ENCODE measurements at places on chromosomes 7 and 10. TPM values are rescaled to one million over a fixed set of nuclear protein-coding genes. Genes with fewer than 3 reads are reported as not detected.

ARHGEF35 gene
- total RNA-seq: 4.6 TPM

PKD2L1 gene
- total RNA-seq: 1.1 TPM

SLC39A12 gene
- 0.27 TPM for total RNA-seq

ZNF33A gene
- total RNA-seq: 31.6 TPM

EVX1 gene
- not detected for total RNA-seq

DGKB gene
- 0.96 TPM for total RNA-seq

CCDC3 gene
- 166 TPM for total RNA-seq

LBX1 gene
- total RNA-seq: not detected

CALML3 gene
- not detected for total RNA-seq

MRC1 gene
- 73.9 TPM for total RNA-seq

SPDYE6 gene
- total RNA-seq: not detected

DNA2 gene
- total RNA-seq: 3.9 TPM

NUTM2B gene
- 0.42 TPM for total RNA-seq

GRCh38 chr10:98285416-98285815, 17.4 kb upstream of the LOXL4 start:
- DNase-seq: no peak

DNA sequence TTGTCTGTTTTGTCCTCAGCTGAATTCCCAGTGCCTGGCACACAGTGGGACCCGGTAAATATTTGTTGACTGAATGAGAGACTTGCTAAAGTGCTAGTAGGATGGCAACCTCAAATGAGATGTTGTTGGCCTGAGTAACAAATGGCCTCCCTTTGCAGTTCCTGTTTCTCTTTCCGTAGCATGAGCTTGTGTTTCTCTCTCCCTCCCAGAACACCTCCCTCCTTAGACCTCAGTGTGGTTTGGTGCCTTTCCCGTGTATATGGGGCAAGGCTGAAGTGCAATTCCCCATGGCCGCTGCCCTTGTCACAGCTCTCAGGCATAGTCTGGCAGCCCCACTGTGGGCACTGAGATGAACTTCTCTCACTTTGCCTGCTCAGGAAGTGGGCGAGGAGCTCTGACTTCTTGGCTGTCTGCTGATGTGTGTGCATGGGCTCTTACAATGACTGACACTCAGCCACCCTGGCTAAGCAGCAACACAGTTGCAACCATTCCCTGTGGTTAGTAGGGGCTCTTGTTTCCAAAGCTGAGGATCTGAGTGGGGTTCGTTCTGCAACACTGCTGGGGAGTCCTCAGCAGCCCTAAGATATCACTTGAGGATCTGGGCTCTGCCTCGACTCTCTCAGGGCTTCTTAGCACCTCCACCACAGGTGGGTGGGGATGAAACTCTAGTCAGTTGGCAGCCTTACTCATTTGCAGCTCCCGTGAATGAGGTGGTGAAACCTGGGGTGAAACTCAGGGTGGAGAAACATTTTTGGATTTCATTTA, 136.1 kb downstream of the ICA1 start:
- DNase-seq: no peak

DNA sequence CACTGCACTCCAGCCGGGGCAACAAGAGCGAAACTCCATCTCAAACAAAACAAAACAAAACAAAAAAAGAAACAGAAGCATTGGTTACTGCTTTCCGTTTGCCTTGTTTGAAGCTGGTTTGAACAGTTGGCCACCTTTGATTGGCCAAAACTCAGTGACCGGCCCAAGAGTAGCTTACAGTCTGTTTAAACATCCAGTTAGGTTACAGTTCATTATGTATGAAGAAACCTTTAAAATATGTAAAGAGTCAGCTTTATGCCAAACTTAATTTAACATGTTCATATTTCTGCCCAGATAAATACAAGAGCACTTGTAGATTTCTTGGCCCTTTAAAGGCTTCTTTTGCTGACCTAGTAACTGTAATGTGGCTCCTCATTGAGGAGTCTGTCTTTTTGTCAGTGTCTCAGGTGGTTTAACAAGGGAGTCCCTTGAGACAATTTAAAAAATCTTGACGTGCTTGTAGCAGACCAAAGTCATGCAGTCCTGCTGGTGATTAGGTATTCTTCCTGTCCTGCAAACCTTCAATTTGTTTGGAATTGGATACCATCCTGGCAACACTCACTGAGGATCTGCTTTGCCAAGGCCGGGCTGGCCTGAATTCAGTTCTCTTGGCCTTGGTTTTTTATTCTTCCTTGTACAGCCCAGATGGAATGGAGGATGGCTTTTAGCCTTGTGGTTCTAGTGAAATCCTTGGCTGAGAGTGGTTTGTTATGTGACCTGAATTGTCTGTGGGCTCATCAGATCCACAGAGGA, 128.9 kb downstream of the PLXDC2 start:
- DNase-seq: no peak

DNA sequence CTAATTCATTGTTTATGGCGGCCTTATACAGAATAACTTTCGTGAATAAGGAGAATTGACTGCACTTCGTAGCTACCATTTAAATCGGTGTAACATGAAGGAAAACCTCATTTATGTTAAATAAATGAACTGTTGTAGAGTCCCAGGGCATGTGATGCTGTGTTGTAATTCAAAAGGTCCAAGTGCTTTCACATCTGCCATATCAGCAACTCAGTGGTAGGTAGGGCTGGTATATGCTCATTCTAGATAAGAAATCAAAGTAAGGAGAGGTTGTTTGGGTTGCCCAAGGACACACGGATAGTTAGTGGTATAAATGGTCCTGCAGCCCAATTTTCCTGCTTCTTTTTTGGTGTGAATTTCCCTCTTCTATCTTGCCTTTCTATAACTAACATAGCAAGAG, 15.8 kb downstream of the BBS9 start:
- DNase-seq: no peak

GRCh38 chr10:117945651-117946050, 101.1 kb downstream of the RAB11FIP2 start:
- no peak for DNase-seq

DNA sequence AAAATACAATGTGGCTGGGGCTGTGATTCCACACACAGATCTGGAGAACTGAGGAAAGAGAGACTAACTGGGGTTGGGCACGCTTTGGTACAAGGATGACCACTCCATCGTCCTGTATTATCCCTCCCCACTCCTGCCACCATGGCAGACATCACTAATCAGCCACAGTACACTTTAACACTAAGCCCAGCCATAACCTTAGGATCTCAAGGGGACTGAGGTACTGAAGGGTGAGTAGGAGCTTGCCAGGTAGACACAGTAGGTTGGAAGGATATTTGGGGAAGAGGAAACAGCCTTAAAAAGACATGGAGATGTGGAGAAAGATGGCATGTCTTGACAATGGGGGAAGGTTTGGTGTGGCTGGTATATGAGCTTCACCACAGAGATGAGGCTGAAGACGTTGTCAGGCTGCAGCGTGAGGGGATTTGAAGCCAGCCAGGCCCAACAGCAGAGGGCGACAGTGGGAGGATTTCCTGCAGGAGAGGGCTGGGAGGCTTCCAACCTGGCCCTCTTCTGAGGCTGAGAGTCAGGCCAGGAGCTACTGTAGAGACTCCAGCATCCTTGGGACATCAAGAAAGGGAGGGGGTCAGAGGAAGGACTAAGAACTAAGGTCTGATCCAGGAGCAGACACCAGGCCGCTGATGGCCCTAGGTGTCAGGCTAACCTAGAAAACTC, 58.6 kb upstream of the COL13A1 start:
- DNase-seq: no peak

DNA sequence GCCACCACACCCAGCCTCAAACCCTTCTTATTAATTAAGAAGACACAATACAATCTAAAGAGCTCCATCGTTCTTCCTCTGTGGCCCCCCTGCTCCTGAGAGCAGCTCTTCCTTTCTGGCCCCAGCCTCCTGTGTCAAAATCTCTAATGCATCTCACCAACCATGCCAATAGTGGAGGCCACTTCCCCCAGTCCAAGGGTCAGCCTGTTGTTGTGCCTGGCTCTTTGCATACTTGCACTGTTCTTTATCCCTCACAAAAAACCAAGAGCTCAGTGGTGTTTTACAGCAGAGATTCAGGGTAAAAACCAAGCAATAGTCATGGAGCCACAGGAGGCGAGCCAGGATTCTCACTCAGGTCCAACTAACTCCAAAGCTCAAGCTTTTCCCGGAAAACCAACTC, 190.2 kb downstream of the GFRA1 start:
- DNase-seq: no peak

DNA sequence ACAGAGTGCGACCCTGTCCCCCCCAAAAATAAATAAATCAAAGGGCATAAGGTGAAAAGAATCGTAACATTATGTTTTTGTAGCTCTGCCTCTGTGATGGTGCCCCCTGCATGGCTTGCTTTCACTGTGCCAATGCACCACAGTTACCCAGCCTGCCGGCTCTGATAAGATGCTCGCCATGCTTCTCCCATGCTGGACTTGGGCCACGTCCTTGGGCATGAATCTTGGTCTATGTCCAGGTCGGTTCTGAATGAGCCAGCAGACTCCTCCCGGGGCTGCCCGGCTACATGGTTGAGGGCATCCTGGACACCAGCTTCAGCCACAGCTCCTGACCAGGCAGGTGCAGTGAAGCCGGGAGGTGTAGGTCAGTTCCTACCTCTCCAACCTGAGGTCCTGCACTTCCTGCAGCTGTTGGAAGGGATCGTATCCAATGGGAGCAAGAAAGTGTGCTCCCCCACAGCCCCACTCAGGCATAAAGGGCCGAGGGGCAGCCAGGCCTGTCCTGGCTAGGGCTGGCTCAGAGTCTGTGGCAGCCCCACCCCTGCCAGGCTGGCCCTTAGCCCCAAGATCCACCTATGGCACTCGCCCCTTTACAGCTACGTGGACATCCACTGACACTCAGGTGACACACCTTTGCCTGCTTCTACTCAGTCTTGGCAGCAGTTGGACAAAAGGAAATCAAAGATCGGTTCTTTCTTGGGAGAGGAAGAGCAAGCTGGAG, 34.1 kb downstream of the CHST3 start:
- no peak for DNase-seq

- peak; percentile 87 for DNase-seq
Observed at GRCh38 chr7:44638611-44639557, 32.5 kb downstream of the OGDH start.

DNA sequence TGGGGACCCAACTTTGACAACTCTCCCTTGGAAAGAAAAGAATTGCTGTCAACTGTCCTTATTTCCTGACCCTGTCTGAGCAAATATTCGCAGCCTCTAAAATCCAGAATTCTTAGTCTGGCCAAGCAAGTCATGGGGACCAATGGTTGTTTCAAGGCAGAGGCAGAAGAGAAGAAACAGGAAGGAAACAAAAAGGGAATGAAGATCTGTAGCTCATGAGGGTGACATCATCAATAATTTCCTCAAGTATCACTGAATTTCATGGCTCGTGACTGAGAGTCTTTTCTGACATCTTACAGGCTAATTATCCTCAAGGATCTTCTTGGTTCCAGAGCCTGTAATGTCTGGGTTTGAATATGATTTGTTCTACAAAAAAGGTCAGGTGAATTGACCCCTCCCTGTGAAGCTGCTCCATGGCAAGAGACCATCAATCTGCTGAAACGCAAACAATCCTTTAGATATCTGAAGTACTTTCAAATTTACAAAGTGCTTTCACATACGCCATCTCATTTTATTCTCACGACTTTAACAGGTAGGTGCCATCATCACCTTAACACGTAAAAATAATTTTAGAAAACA, 5.8 kb downstream of the CDK6 start:
- DNase-seq: no peak

DNA sequence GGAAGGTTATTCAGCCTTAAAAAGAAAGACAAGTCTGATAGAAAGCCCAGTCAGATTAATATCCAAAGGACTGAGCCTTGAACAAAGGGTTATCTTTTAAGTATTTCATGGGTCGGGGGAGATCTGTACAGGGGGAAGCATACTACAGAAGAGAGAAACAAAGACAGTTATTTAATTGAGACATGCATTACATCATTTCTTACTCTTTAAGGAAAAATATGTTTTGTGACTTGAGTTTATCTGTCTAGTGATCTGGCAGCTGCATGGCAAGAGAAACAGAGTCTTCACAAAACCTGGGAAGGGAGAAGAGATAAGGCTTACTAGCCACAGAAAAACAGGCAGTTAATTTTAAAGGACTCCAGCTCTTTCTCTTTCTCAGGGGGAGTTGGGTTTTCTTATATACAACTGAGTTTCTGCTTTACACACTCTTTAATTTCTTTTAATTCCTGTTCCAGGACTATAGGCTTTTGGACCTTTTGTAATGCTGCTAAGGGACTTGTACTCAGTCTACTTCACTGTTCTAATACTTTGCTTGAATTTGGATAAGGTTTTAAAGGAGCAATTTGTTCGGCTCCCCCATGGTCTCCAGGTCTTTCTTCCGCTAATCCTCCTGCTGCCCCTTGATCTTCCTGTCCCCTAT, 20.9 kb upstream of the CYP3A43 start:
- DNase-seq: no peak

DNA sequence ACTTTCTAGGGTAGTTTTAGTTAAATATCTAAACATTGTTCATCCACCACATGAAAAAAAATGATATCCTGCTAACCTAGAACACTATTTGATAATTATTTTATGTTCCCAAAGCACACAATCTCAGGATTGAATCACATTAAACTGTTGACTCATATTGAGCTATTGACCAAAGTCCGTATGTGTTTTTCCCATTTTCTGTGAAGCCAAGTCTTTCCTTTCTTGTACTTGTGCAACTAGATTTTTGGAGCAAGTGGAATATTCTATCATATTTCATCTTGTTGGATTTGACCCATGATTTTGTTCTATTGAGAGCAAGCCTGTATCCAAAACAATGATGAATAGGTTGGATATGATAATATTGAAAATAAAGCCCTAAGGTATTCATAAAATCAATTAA, 164.6 kb downstream of the SKAP2 start:
- no peak for DNase-seq

DNA sequence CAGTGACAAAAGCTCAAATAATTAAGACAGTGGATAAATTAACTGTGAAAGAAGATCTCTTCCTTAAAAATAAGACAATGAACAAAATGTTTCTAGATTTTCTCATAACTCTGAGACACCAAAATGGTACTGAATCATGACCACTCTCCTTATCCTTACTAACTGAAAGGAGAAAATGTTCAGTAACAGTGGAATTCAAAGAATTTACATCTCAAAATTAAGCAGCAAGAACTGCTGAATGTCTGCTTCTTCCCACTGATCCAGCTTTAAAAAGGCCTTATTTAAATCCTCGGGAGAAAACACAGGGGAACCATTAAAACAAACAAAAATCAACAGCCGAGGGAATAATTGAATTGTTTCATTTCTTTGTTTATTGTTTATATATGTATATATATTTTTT, 27.3 kb upstream of the PLXDC2 start:
- no peak for DNase-seq

DNA sequence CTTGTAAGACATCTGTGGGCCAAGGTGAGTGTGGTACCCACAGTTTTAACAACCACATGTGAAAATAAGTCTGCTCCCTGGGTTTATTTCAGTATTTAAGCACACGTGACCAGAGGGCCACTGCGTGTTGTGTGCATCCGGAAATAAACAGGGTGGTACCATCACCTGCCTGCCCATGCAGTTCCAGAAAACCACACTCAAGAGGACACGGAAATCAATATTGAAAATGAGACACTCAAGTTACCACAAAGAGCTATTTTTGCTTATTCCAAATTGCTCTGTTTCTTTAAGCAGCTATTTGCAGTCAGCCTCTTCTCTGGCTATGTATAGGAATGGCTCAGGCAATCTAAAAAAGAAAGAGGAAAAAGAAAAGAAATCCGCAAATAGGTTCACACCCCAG, 71.8 kb upstream of the LOXL4 start:
- no peak for DNase-seq

GRCh38 chr7:158350166-158350900, 237.3 kb downstream of the PTPRN2 start:
- no peak for DNase-seq

- no peak for DNase-seq
Observed at GRCh38 chr10:100138921-100139496, 46.8 kb downstream of the ERLIN1 start.

- DNase-seq: no peak
Observed at GRCh38 chr7:1920266-1920681, 250.2 kb downstream of the ELFN1 start.

- no peak for DNase-seq
Observed at GRCh38 chr10:94591461-94592205, 46.0 kb downstream of the HELLS start.
